T-helper 1 cell treated with Interleukin-12 subunit alpha and Interleukin-12 subunit beta and Interleukin-4 antibody, amounts not matched to agents 30 ng/mL and 1 ng/mL, for 36 hours (primary cell): ENCODE measurements at places on chromosomes 2 and 18. TPM values are rescaled to one million over a fixed set of nuclear protein-coding genes. Genes with fewer than 3 reads are reported as not detected.

The GALNT13 gene
- not detected in 2 replicates for total RNA-seq

The NDUFB3 gene
- total RNA-seq: 113 and 120 TPM in 2 replicates

The RPIA gene
- total RNA-seq: 39.3 and 39.4 TPM in 2 replicates

The MYO5B gene
- total RNA-seq: 0.27 and 0.85 TPM in 2 replicates

The HOXD12 gene
- total RNA-seq: not detected in 2 replicates

The PSTPIP2 gene
- 13.8 and 14.2 TPM in 2 replicates for total RNA-seq

The MOCOS gene
- 0.17 TPM in 2 replicates for total RNA-seq

The CYP26B1 gene
- total RNA-seq: not detected in 2 replicates

The CHST9 gene
- total RNA-seq: not detected in 2 replicates

The AGXT gene
- total RNA-seq: not detected in 2 replicates

The ADAM23 gene
- total RNA-seq: 0.10 TPM in 1 of 2 replicates, not detected in the other

The TMEM17 gene
- total RNA-seq: not detected in 2 replicates

The B3GNT7 gene
- not detected in 2 replicates for total RNA-seq

The FBXO41 gene
- total RNA-seq: 16.6 and 17.5 TPM in 2 replicates

The CROCC2 gene
- not detected in 2 replicates for total RNA-seq

The KCNIP3 gene
- not detected in 2 replicates for total RNA-seq

The MALT1 gene
- total RNA-seq: 46.2 and 49.8 TPM in 2 replicates

The SEPTIN10 gene
- total RNA-seq: 0.22 and 0.68 TPM in 2 replicates

The SLC1A4 gene
- 35.7 and 38.1 TPM in 2 replicates for total RNA-seq

The RBFA gene
- total RNA-seq: 20.8 and 20.9 TPM in 2 replicates

The FSHR gene
- total RNA-seq: not detected in 2 replicates

The ADCYAP1 gene
- total RNA-seq: not detected in 2 replicates

The NETO1 gene
- total RNA-seq: not detected in 2 replicates

The GALR1 gene
- not detected in 2 replicates for total RNA-seq

The MYOM1 gene
- 1.0 and 1.6 TPM in 2 replicates for total RNA-seq

The RTP5 gene
- not detected in 2 replicates for total RNA-seq

The RBM43 gene
- 4.6 and 5.1 TPM in 2 replicates for total RNA-seq

The DCDC2C gene
- total RNA-seq: not detected in 2 replicates

The PDE11A gene
- not detected in 2 replicates for total RNA-seq

The ERBB4 gene
- not detected in 2 replicates for total RNA-seq

The CCDC178 gene
- not detected in 2 replicates for total RNA-seq

The FN1 gene
- total RNA-seq: 11.5 and 11.6 TPM in 2 replicates

The KCNG2 gene
- not detected in 2 replicates for total RNA-seq

The ZSCAN30 gene
- 15.6 and 19.5 TPM in 2 replicates for total RNA-seq

The RNU2-63P gene
- total RNA-seq: 16.7 and 22.4 TPM in 2 replicates

The AMER3 gene
- not detected in 2 replicates for total RNA-seq

The CPO gene
- not detected in 2 replicates for total RNA-seq

The SLC4A3 gene
- total RNA-seq: not detected in 2 replicates

The PIAS2 gene
- 26.5 and 29.6 TPM in 2 replicates for total RNA-seq

The UGT1A10 gene
- not detected in 2 replicates for total RNA-seq

The ALPI gene
- total RNA-seq: not detected in 2 replicates

The ACVR1C gene
- 1.8 and 1.9 TPM in 2 replicates for total RNA-seq

The SKA1 gene
- total RNA-seq: 23.7 and 27.0 TPM in 2 replicates

The TEX44 gene
- total RNA-seq: not detected in 2 replicates

The DTNA gene
- total RNA-seq: 0.05 and 0.24 TPM in 2 replicates

The DPP4 gene
- total RNA-seq: 272 and 273 TPM in 2 replicates

The SELENOI gene
- total RNA-seq: 37.0 and 37.2 TPM in 2 replicates

The CABYR gene
- total RNA-seq: 0.74 and 1.2 TPM in 2 replicates
